ENCODE measurements at places on chromosomes 2 and 18. TPM values are rescaled to one million over a fixed set of nuclear protein-coding genes. Genes with fewer than 3 reads are reported as not detected.

DNA sequence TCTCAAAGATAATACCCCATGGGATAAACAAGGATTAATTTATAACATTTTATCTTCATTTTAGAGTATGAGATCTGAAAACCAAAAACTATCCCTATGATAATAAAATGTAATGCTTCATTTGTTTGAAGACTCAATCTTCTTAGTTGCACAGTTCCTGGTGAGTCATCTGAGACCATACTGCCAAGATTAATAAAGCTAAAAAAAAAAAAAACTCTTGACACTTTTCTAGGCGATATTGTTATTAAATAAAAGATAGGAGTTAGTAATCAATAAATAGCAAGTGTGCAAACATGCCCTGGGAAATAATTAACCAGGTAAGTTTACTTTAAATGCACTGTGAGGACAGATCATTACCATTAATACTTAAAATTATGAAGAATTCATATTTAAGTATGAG, 83.9 kb downstream of the RPE start:
- DNase-seq, result no peak

Gene EFR3B
- total RNA-seq, result 40.9 TPM

Gene ANKRD30B
- total RNA-seq, result 0.33 TPM

DNA sequence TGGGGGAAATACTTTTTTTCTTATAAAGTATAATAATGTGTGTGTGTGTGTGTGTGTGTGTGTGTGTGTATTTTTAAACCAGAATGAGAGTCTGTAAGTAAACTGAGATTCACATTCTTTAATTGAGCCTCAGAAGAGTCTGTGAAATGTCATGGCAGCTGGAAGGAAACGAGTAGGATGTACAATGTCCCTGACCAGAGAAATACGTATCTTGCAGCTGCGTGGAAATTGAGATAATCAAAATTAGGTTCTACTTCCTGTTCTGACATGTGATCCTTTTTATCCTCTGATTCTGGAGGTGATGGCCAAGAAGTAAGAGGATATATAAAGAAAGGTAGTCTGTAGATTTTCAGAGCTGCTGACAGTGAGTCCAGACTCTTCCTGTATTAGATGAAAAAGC, 50.0 kb downstream of the SH3RF3 start:
- no peak for DNase-seq

GRCh38 chr18:59232309-59233016, 12.5 kb downstream of the GRP start:
- DNase-seq, result no peak

Gene FAM237A
- not detected for total RNA-seq

DNA sequence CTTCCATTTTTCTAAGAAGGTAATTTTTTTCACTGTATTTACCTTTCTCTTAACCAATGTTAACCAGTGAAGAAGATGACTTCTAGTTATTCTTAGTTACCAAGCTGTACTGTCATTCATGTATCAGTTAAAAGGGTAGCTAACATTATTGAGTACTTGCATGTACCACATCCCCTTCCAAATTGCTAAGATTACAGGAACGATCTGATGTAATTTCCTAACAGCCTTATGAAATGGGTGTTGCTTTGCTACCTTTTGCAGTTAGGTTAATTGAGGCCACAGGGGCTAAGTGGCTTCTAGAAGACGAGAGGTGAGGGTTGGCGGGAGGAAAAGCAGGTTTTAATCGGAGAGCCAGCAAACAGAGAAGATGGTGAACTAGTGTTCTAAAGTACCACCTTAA, 1.8 kb upstream of the SULT6B1 start:
- DNase-seq, result no peak

GRCh38 chr18:47250391-47251046, 941 bp downstream of the SKOR2 start:
- DNase-seq, result no peak

DNA sequence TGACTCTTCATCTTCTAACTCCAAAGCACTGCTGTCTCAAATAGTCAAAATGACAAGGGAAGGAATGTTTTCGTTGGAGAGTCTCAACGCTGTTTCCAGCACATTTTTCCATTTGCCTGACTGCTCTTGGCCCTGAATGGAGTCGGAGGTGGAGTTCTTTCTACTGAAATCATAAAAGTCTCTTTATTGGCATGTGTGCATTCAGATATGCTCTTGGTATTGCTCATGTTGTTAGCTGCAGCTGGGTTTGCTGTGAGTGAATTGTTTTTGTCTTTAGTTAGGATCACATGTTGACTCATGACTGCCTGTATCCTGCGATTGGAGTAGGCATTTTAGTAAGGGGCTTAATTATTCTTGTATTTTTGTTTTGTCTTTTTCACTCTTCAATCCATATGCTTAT, 16.8 kb downstream of the TMEM17 start:
- DNase-seq, result peak; percentile 35
